ENCODE measurements at places on chromosomes 4 and X.
A peak's percentile ranks its signal among the peaks of the same experiment; 100 is the strongest.

DNA sequence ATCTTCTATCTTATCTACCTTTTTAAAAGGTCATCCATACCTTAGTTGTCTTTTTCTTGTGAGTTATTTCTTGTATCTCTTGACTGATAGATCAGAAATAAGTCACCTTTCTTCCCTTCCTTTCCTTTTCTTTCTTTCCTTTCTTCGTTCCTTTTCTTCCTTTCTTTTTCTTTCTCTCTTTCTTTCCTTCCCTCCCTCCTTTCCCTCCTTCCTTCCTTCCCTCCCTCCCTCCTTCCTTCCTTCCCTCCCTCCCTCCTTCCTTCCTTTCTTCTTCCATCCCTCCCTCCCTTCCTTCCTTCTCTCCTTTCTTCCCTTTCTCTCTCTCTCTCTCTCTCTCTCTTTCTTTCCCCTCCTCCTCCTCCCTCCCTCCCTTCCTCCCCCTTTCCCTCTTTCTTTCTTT is 93.5 kb downstream of the CEP135 start:
- DNase-seq, result no peak

- peak; percentile 31 for DNase-seq
Observed at GRCh38 chr4:173448608-173449379, 49.9 kb upstream of the SCRG1 start.

DNA sequence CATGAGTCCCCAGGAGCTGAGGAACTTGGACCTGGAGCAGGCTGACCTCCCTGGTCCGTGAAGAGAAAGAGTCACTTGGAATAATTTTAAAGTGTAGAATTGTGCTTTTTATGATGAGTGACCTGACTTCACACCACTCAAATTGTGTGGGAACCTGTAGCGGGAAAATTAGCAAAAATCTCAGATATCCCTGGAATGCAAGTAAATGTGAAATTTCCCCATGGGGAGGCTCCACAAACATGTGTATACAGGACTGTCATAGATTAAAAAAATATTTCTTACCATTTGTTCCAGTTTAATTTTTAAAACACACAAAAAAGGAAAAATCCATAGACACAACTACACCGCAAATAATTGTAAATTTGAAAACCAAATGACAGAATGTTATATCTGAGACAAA is 1079.6 kb upstream of the PABPC4L start:
- no peak for DNase-seq

GRCh38 chr4:95877636-95878035 is 37.7 kb downstream of the PDHA2 start:
- DNase-seq, result no peak

DNA sequence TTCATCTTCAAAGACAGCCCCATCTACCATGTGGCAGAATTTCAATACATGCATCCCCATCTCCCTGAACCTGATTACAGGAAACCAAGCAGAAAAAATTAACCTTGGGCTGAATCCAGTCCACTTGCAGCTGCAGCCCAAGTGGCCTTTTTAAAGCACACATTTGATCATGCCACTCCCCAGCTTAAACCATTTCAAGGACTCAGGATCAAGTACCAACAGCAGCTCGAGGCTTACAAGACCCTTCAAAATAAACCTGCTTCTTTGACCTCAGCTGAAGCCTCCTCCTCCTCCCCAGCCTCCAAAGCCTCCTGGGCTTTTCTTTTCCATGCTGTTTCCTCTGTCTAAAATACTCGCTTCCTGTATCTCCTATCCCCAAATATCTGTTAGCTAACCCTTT is 50.7 kb upstream of the KIT start:
- no peak for DNase-seq
